ENCODE measurements at places on chromosomes 5 and 9.
A peak's percentile ranks its signal among the peaks of the same experiment; 100 is the strongest.

DNA sequence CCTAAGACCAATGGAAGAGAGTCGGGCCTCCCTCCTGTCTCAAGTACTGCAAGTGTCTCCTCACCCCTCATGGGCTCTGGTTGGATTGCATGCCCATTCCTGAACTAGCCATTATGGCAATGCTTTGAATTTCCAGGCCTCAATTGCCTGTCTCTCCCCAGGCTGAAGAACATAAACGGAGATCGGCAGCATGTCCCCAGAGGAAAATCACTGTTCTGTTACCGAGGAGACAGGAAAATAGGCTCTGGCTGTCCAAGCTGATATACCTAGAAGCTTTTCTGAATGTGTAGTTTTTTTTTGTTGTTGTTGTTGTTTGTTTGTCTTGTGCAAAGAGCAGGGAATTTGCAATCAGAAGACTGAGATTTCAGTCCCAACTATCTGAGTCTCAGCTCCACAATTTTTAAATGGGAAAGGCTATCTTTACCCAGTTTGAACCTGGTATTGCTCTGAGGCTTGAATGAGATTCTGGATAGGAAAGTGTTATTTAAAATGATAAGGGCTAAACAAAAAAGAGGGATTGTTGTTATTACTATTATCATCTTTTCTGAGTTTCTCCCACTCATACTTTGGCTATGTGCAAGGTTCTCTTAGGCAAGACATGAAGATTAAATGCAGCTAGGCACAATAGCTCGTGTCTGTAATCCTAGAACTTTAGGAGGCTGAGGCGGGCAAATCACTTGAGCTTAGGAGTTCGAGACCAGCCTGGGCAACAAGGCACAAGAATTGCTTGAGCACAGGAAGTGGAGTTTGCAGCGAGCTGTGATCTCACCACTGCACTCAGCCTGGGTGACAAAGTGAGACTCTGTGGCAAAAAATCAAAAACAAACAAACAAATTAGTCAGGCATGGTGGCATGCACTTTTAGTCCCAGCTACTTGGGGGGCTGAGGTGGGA, 77.2 kb upstream of the KLF9 start:
- no peak for DNase-seq

DNA sequence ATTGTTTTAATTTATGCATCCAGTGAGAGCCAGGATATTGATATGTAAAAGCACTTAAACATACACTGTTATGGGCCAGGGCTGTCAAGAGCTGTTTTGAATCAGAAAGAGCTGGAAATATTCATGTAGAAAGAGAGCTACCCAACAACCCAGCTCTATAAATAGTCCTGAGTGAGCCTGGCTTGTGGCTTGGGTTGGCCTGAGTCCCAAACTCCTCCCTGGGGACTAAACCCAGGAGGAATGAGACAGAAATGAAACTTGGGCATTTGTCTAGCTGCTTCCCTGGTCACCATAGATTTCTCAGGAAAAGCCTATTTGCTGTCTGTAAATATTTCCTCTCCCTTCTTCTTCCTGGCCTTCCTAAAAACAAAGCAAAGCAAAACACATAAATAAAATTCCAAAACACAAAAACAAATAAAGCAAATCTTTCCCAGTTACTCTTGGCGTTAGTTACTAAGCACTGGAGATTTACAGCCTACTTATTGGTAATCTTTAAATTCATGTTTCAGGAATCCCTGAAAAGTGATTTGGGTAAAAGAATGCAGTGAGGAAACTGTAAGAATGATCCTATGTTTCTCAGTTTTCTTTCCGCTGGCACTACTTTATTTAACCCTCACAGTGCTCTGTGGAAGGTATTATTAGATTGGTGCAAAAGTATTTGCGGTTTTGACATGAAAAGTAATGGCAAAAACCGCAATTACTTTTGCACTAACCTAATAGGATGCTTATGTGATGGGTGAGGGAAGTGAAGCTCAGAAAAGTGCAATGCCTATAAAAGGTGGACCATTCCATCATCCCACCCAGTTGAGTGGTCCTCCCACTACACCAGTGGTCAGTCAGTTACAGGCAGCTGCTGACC, 111.8 kb downstream of the CARTPT start:
- DNase-seq: peak; percentile 67

DNA sequence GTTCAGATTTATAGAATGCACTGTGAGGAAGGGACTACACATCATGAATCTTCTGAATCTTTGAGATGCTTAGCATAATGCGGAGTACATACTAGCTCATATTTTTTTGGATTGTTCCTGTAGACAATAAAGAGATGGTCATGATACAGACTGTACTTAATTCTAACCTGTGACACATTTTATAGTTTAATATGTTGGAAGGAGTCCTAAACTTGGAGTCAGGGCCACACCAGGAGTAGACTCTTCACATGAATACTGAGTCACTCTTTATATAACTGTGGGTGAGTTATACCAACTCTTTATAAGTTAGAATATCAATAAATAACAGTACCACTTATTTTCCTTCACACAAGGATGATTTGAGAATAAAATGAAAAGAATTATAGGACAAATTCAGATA, 16.9 kb downstream of the C9orf85 start:
- DNase-seq: peak; percentile 52

DNA sequence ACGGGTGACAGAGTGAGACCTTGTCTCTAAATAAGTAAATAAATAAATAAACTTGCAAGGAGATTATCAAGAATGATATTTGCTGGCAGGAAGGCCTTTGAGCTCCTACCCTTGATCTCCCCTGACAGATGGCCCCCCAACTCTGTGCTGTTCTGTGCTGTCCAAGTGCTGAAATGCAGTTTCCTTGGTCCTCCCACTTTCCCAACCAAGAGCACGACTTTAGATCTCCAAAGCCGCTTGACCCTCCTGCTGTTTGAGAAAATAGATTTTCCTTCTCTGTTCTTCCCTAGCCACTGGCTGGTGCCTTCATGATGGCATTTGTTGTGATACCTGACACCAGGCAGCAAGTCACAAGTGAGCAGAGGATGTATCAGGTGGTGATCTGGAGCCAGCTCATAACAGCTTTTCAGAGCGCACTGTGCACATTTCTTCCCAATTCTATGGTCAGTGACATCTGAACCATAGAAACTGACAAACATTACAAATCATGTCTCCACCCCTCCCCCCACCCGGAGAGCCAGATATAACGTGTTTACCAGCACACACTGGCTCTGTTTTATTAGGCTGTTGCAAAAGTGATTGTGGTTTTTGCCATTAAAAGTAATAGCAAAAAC, 80.0 kb upstream of the PUM3 start:
- no peak for DNase-seq

GRCh38 chr9:105233873-105234272, 10.6 kb upstream of the SLC44A1 start:
- DNase-seq: peak; percentile 2

DNA sequence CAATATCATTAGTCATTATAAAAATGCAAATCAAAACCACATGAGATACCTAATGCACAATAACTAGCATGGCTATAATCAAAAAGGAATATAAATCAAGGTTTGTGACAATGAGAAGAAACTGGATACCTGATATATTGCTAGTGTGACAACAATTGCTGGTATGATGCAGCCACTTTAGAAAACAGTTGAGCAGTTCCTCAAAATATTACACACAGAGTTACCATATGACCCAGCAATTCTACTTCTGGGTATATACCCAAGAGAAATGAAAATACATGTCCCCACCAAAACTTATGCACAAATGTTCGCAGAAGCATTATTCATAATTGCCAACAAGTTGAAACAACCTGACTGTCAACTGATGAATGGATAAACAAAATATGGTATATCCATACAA, 339.7 kb upstream of the POU5F2 start:
- no peak for DNase-seq

Data from ELR (cell line).